ENCODE measurements at places on chromosomes 13 and 19. TPM values are rescaled to one million over a fixed set of nuclear protein-coding genes. Genes with fewer than 3 reads are reported as not detected.

DNA sequence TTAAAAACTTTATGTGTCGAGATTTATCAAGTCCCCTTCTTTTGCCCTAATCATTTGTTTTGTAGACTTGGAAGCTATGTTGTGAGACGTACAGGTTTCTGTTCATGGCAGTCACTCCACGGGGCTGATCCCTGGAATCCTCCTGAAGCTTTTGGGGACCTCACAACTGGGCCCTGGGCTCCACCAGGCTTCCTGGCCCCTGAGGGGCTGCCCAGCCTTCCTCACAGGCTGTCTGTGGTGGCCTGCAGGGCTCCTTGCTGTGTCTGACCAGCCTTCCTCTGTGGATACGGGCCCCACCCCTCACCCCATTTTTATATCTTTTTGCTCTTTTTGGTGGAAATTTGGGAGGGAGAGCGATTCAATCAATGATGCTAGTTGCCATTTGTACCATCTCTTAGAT lies 38.1 kb downstream of the CHST8 start:
- DNase-seq = no peak

DNA sequence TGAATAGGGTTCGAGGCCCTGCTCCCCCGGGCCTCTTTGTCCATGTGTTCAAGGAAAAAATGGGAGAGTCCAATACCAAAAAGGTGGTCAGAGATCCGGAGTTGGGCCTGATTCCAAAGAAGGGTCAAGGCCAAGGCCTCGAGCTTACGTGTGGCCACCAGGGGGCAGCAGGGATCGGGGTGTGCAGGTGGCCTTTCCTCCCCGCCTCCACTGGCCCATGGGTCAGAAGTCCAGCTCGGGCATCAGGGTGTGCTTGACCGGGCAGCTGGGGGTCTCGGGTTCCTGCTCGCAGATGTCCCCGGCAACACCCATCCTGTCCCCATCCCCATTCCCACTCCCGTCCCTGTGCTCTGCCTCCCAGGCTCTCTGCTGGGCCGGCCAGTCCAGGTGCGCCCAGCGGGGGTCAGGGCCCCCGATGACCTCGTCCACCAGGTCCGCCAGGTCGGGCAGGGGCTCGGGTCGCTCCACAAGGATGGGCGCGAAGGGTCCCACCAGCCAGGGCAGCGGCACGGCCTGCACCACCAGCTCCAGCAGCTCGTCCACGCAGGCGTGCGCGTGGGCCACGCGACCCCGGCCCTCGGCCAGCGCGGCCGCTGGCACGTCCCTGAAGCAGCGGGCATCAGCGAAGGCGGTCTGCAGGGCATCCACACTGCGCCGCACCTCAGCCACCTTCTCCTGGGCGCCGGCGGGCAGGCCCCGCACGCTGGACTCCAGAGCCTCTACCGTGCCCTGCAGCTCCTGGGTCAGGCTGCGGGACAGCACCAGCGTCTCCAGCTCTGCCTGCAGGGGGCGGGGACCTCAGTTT lies 5.2 kb upstream of the PLIN4 start:
- peak; percentile 26 for DNase-seq

DNA sequence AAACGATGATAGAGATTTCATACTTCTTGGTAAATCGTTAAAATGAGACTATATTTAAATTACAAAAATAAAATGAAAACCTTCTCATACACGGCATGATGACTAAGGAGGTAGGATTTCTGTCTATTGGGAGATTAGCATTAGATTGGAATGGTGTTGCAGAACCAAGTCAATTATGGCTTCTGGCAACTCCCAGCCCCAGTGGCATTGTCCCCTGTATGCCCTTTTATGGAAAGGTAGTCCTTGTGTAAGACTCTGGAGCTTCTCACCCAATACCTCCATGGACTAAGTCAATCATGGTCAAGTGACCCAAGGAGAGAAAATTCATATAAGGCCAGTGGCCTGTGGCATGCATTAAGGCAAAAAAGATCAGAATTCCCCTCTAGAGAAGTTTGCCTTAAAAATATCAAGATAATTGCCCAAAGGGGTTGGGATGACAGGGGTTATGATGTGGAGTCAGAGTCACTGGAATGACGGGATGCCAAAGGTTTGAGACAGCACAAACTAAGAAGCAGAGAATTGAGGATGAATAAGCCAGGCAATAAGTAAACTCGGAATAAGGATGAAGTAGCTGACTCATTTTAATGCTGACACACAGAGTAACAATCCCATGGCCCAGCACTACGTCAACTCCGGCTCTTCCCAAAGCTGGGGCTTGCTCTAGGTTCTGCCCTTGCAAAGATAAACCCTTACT lies 57.8 kb upstream of the POSTN start:
- DNase-seq = no peak

GRCh38 chr19:18987456-18987855 lies 45.9 kb downstream of the SUGP2 start:
- no peak for DNase-seq

- DNase-seq = no peak
These were observed 11.5 kb upstream of the TNFSF9 start for GRCh38 chr19:6519289-6519688.

- DNase-seq = no peak
These were observed 66.9 kb downstream of the MICU2 start for GRCh38 chr13:21537105-21537504.

DNA sequence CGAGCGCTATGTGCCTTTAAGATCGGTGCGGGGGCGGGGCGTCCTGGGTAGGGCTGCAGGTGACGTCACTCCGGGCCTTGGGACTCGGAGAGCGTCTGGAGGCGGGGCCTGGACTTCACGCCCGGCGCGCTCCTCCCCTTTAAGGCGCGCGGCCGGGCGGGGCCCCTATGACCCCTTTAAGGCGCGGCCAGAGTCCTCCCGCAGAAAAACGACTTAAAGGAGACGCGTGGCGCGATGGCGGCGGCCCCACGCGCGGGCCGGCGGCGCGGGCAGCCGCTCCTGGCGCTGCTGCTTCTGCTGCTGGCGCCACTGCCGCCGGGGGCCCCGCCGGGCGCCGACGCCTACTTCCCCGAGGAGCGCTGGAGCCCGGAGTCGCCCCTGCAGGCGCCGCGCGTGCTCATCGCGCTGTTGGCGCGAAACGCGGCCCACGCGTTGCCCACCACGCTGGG lies at the start of gene COLGALT1:
COLGALT1 (plus strand) TSS at position 170 of the 449 bp plus-strand sequence; CDS start at position 235, 65 bp downstream.
- peak; percentile 99 for DNase-seq

DNA sequence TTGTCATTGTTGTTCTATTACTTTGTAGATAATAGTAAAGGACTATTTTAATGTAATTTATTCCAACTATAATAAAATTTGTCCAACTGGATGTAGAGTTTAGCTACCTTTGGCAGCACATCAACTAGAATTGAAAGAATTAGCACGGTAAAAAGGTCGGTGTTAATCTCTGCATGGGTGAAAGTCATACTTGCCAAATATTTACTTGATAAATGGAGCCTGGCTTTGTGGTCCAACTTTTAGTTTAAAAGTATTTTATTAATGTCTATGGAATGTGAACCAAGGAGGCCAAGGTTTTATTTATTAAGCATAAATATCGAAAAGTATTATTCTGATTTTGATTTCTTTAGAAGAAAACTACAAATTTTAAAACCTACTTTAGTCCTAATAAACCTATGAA lies 1389.0 kb downstream of the PCDH9 start:
- DNase-seq = no peak

C19orf33 gene
- 1.9 TPM for total RNA-seq

- DNase-seq = no peak
These were observed 6.0 kb downstream of the PVR start for GRCh38 chr19:44649578-44650145.

- peak; percentile 91 for DNase-seq
These were observed 1.9 kb downstream of the GNG8 start for GRCh38 chr19:46634045-46634655.

Measured in hematopoietic multipotent progenitor cell (in vitro differentiated cells).